Aorta (tissue), 5 donors: ENCODE measurements at places on chromosomes 5 and 9. TPM values are rescaled to one million over a fixed set of nuclear protein-coding genes. Genes with fewer than 3 reads are reported as not detected.

The TPRN gene
- total RNA-seq = 5.9 TPM

The TAF1L gene
- total RNA-seq = 0.06 TPM

The SH3PXD2B gene
- total RNA-seq = 69.1 TPM

The SPINK7 gene
- total RNA-seq = not detected

The SOHLH1 gene
- not detected for total RNA-seq

The ACSL6 gene
- 2.3 TPM for total RNA-seq

The ST8SIA4 gene
- 15.6 TPM for total RNA-seq

The OLFML2A gene
- total RNA-seq = 7.1 TPM

The SPINK6 gene
- not detected for total RNA-seq

The PLPP7 gene
- 9.5 TPM for total RNA-seq

The LECT2 gene
- not detected for total RNA-seq

DNA sequence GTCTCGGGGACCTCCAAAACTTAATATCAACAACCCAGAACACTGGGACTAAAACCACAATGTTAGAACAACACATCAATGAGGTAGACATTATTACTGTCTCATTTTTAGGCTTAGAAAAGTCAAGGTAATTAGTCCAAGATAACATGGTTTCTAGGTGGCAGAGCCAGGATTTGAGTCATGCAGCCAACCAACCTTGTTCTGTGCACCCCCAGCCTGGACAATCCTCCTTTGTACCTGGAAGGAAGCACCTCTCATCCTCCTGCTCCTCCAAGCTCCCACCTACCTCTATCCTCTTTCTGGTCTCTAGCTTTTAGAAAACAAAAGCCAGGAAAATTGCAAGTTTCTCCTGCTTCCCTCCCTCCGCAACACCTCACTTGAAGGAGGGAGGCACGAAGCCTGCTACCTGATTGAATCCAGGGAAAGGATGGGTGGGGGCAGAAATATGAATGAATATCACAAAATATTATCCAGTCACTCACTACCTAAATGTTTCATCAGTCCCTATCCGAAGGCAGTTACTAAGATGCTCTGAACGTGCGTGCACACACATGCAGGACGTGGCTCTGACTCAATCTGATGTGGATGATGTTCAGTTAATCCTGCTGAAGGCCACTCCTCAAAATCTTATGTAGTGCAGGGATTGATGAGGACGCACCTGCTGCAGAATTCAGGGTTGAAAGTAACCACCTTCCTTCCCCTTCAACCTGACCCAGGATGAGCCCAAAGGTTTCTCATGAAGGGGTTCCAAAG is 26.3 kb upstream of the TTC1 start:
- no peak for DNase-seq

DNA sequence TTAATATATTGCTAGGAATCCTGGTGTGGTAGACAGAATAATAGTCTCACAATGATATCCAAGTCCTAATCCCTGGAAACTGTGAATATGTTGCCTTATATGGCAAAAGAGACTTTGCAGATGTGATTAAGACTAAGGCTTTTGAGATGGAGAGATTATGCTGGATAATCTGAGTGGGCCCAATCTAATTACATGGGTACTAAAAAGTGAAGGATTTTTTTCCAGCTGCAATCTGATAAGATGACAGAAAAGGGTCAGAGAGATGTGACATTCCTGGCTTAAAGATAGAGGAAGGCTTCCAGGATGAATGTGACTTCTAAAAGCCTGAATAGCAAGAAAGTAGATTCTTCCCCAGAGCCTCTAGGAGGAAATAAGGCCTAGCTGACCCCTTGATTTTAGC is 80.7 kb upstream of the MPDZ start:
- no peak for DNase-seq

GRCh38 chr9:27836661-27837401 is 263.6 kb upstream of the C9orf72 start:
- no peak for DNase-seq

GRCh38 chr5:6582507-6583048 is 50.3 kb downstream of the NSUN2 start:
- no peak for DNase-seq

DNA sequence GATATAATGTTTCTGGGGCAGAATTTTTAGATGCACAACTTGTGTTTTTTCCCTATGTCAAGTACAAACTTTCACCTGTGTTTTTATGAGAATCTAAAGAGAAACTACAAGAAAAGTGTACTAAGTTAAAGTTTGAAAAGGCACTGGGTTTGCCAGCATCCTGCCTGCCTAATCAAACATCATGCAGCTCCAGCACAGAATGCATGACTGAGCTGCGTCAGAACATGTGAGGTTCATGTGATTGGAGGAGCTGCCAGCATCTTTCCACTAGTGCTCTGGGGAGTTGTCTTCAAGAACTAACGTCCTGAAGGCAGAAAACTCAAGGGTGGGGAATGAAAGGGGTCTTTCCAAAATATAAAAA is 46.1 kb upstream of the RIC1 start:
- no peak for DNase-seq

DNA sequence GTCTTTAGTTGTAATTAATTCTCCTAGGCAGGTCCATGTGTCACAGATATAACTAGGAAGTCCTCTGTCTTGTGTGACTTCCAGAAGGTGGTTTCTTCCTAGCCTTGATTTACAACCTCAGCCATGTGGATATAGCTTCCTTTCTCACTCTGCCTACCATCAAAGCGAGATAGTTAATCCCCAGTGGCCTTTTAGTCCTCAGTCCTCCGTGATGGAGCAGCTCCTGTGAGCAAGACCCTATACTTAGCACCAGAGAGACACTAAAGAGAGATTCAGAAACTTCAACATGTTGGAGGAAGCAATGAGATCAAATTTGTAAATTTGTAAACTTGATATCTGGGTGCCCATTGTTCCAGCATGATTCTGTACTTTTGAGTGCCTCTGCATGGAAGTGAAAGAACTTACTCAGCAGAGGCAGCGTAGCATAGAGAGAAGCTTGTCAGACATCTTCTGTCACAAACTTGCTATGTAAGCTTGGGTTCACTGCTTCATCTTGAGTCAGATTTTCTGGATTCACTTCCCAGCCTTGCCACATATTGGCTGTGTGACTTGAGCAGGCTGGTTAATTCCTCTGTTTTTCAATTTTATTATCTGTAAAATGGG is 170.2 kb upstream of the NR3C1 start:
- no peak for DNase-seq

- no peak for DNase-seq
Measured at GRCh38 chr9:79812099-79812498, 240.3 kb downstream of the TLE4 start.

DNA sequence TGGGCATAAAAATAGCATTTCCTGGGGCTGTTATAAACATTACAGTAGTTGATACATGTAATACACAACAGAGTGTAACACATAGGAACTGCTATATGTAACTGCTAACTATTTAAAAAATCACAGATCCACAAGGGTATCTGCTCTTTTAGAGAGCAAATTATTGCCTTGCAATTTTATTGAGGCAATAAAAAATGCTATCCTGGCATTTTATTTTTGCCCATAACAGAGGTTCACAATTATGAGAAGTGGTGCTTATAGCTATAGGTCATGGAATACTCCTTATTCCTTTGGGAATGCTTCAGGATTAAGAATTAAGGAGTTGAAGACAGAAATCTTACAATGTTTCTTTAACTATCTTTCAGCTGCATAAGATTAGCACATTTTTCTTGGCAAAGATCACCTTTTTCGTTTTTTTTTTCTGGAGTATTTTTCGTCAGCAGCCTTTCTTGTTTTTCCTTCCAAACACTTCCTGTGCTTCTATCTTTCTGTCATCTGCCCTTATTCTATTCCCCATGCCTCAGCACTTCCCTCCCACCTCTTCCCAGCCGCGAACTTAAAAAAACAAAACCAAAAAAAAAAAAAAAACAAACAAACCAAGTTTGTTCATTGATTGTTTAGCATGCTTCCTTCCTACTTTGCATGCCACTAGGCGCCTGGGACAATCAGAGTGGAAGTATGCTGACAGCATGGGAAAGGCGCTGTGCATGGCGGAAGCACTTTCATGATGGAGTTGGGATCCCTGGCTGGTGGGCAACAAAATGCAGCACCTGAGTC is 264.2 kb downstream of the MAST4 start:
- DNase-seq = no peak

- DNase-seq = no peak
Measured at GRCh38 chr5:38319491-38319890, 61.1 kb downstream of the EGFLAM start.

- DNase-seq = no peak
Measured at GRCh38 chr9:135790356-135790755, 88.4 kb downstream of the KCNT1 start.

GRCh38 chr5:168813184-168813968 is 234.2 kb upstream of the PANK3 start:
- DNase-seq = no peak

DNA sequence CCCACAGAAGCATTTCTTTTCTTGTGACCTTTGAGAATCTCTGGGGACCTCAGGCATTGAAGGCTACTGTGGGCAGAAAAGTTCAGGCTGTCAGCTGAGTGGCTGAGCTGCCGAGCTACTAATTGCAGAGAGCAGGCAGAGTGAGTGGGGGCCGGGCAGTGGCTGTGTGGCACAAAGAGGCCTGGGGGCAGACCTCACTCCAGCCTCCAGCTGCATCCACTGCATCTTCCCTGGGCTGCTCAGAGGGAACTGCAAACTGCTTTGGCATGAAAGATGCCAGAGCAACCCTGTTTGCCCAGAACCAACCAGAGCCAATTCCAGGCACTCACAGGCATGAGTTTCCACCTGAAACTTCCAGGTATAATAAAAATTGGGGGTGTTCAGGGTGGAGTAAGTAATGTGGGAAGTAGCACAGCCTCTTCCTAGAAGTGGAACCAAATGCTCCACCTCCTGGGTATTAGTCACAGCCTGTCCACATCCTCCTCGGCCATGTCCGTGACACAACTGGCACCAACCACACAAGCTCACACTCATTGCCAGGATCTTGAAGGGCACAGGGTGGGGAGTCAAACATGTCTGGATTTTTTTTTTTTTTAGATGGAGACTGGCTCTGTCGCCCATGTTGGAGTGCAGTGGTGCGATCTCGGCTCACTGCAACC is 548.9 kb downstream of the BNC2 start:
- peak; percentile 79 for DNase-seq

GRCh38 chr5:122515709-122516431 is 203.8 kb downstream of the SNCAIP start:
- DNase-seq = peak; percentile 62

- no peak for DNase-seq
Measured at GRCh38 chr5:10304932-10305331, 2.8 kb downstream of the CMBL start.

- no peak for DNase-seq
Measured at GRCh38 chr9:129745200-129745599, 7.6 kb downstream of the PTGES start.

- no peak for DNase-seq
Measured at GRCh38 chr9:107971241-107971640, 481.7 kb upstream of the KLF4 start.

GRCh38 chr9:8329561-8330283 is 530.1 kb upstream of the DMAC1 start:
- no peak for DNase-seq

DNA sequence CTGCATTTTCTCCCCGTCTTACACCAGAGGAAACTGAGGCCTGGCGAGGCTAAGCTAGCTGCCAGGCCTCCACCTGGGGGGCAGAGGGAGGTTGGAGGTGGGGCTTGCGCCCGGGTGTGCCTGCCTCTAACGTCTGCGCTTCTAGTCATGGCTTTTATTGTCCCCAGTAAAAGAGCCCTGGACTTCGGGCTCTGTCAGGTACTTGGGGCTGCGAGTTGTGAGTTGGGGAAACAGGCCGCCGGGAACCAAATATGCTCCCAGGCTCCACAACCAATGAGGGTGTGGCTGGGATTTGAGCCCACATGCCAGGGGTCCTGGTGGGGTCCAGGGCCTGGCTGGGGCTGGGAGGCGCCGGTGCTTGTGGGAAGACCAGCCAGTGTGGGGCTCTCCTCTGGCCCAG is 57.4 kb upstream of the NOTCH1 start:
- DNase-seq = no peak

- DNase-seq = no peak
Measured at GRCh38 chr9:15374310-15374709, 48.4 kb upstream of the SNAPC3 start.

DNA sequence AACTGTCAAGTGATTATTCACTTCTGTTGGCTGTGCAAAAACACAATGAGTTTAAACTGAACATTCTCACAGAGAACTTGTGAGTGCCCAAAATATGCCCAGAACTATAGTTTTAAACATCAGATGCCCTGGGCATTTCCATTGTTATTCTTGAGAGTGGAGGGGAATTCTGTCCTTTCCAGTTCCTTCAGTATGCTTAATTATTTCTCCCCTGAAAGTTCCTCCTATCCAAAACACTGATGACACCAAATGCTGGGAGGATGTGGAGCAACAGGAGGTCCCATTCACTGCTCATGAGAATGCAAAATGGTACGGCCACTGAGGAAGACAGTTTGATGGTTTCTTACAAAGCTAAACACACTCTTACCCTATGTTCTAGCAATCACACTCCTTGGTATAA is 55.5 kb downstream of the ROR2 start:
- DNase-seq = no peak

- no peak for DNase-seq
Measured at GRCh38 chr5:163534492-163535094, 29.2 kb downstream of the MAT2B start.

GRCh38 chr5:109573766-109574165 is 116.0 kb upstream of the MAN2A1 start:
- DNase-seq = no peak

GRCh38 chr9:102114557-102114956 is 376.1 kb upstream of the GRIN3A start:
- no peak for DNase-seq

DNA sequence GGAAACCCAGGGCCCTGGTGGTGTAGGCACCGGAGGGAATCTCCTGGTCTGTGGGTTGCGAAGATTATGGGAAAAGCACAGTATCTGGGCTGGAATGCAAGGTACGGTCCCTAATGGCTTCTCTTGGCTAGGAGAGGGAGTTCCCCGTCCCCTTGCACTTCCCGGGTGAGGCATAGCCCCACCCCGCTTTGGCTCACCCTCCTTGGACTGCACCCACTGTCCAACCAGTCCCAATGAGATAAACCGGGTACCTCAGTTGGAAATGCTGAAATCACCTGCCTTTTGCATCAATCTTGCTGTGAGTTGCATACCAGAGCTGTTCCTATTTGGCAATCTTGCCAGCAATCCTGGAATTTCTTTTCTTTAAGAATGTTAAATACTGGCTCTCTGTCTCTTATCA is 1429.1 kb downstream of the MAT2B start:
- DNase-seq = no peak

DNA sequence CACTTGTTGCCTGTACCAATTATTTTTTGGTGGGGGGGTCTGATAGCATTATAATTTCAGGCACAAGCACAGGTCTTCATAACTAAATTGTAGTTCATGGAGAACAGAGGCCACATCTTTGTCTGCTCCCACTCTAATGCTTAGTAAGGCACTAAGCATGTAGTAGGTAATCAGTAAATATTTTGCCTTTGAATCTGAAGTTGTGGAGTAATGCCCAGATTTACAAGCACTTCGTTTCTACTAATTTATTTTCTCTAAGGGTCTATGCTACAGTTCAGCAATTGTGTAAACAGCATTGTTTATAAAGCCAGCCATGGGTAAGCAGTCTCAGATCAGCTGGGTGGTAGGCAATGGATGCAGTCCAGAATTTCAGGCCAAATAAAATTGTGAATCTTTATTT is 78.6 kb downstream of the GRIA1 start:
- no peak for DNase-seq

GRCh38 chr5:127962491-127962890 is 121.1 kb upstream of the SLC12A2 start:
- no peak for DNase-seq

- DNase-seq = no peak
Measured at GRCh38 chr5:169592937-169593650, 9.5 kb downstream of the SPDL1 start.

GRCh38 chr5:10232386-10232785 is 17.3 kb downstream of the ATPSCKMT start:
- DNase-seq = no peak

GRCh38 chr9:98101868-98102273 is 17.2 kb downstream of the TRIM14 start:
- no peak for DNase-seq
